Keratinocyte (primary cell): ENCODE measurements at places on chromosomes 13 and 19. TPM values are rescaled to one million over a fixed set of nuclear protein-coding genes. Genes with fewer than 3 reads are reported as not detected.

The NOVA2 gene
- not detected in 3 replicates for polyA plus RNA-seq

The SMIM7 gene
- 69.2 to 79.1 TPM (median 76.8 TPM) in 3 replicates for polyA plus RNA-seq

The TJP3 gene
- 0.02 to 0.08 TPM in 2 of 3 replicates, not detected in the other for polyA plus RNA-seq

The CYP4F3 gene
- 0.32 to 1.1 TPM (median 0.76 TPM) in 3 replicates for polyA plus RNA-seq

The SIGLEC12 gene
- not detected in 3 replicates for polyA plus RNA-seq

The NXNL1 gene
- not detected in 3 replicates for polyA plus RNA-seq

DNA sequence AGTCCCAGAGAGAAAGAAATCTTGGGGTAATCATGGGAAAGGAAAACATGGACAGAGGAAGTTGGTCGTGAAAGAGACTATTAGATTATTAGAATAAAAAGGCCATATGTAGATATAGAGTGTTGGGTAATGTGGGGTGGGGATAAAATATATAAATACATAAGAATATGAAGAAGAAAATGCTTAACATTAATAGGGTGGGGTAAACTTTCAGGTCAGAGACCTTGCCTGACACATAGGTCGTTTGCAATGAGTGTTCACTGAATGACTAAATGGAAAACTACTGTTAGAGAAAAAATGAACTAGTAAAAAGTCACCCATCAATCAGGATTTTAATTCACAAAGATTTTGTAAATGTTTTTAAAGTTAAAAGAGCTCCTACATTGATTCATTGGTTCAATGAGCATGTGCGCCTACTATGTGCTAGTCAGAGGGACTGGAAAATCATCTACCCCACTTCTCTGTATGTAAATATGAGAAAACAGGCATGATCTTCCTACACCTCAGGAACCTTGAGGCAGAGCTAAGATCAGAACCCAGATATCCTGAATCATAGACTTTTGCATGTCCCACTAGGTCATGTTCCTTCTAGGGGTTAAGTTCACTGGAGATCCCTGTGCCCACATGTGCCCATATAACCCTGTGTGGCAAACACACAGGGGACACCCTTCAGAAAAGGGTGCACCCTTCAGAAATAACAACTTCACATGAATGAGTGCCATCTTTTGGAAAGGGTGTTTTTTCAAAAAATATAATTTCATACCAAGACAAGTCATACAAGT is 24.6 kb upstream of the KLF12 start:
- no peaks in the 10 kb centered on the region for H3K36me3 ChIP-seq
- no peaks in the 10 kb centered on the region for H3K4me1 ChIP-seq
- H3K27ac ChIP-seq: no peak overlapping the region
- H3K4me3 ChIP-seq: no peak overlapping the region
- no peak for DNase-seq

DNA sequence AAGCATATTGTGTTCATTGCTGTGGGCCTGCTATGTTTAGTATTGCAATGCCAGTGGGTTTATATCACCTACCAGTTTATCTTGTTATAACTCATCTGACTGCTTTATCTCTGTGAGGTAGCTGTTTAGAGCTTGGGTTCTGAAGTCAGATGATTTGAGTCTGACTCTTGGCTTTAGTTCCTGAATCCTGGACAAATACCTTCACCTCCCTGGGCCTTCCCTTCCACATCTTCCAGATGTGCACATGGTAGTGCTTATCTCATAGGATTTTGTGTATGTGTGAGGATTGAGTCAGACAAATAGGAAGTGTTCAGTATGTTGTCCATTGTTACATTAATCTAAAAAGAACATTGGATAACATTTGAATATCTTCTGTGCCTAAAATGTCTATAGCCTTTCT is 63.5 kb upstream of the ANKRD10 start:
- DNase-seq: no peak
- no peaks in the 10 kb centered on the region for H3K4me1 ChIP-seq
- no peak overlapping the region for H3K27ac ChIP-seq
- no peak overlapping the region for H3K4me3 ChIP-seq

DNA sequence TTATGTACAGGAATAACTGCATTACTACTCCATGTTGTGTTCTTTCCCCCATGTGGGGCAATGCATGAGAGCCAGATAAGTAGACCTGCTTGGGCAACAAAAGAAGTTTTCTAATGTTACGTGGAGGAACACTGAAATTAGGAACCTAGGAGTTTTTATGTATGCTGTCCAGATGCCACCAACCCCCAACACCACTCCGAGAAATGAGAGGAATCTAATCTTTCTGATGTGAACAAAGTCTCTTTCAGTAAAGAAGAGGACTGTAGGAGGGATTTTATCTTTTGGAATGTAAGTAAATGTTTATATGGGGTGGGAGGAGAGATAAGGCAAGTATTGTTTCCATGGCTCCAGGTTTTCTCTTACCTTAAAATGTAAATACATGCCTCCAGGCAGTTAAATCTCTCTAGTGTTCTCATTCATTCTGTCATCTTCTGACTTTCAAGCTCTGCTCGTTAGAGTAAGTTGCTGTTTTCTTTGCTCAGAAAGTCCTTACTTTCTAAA is 820.6 kb downstream of the PCDH17 start:
- no peaks in the 10 kb centered on the region for H3K4me1 ChIP-seq
- no peak overlapping the region for H3K27ac ChIP-seq
- no peak overlapping the region for H3K4me3 ChIP-seq
- no peak for DNase-seq

GRCh38 chr13:110653271-110653670 is 37.9 kb downstream of the NAXD start:
- H3K4me3 ChIP-seq: no peak overlapping the region
- H3K36me3 ChIP-seq: peaks cover 21% of the 10 kb centered on the region
- no peaks in the 10 kb centered on the region for H3K27me3 ChIP-seq
- DNase-seq: no peak

- DNase-seq: no peak
- no peaks in the 10 kb centered on the region for H3K36me3 ChIP-seq
- H3K4me1 ChIP-seq: peaks cover 21% of the 10 kb centered on the region
- H3K27ac ChIP-seq: no peak within 1 kb of the TSS
- no peaks in the 10 kb centered on the region for H3K27me3 ChIP-seq
These were observed at the start of gene DOCK6 for GRCh38 chr19:11261971-11262839. TSS of gene DOCK6 (minus strand) at chr19:11262524. CDS start at chr19:11262440, 84 bp downstream.

DNA sequence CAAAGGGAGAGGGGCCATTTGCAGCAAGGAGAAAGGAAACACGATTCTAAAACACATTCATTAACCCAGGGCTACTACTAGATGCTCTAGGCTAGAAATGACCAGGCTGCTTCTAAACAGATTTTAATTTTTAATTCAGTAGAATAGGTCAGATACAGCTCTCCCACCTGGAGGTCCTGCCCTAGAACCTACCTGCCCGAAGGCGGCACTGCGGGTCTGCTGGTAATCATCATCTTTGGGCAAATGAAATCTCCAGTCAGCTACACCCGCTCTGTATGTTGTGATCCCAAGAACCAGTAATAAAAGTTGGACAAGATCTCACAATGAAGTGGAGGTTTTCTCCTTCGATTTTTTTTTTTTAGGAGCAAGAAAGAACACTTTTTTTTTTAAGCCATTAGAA is 345.3 kb downstream of the ENOX1 start:
- DNase-seq: no peak
- H3K4me3 ChIP-seq: no peak overlapping the region
- no peak overlapping the region for H3K27ac ChIP-seq
- no peaks in the 10 kb centered on the region for H3K36me3 ChIP-seq
- no peaks in the 10 kb centered on the region for H3K4me1 ChIP-seq
